Neural crest cell (in vitro differentiated cells): ENCODE measurements at places on chromosomes 2 and 18. TPM values are rescaled to one million over a fixed set of nuclear protein-coding genes. Genes with fewer than 3 reads are reported as not detected.

PCARE gene
- not detected in 2 replicates for total RNA-seq

DNA sequence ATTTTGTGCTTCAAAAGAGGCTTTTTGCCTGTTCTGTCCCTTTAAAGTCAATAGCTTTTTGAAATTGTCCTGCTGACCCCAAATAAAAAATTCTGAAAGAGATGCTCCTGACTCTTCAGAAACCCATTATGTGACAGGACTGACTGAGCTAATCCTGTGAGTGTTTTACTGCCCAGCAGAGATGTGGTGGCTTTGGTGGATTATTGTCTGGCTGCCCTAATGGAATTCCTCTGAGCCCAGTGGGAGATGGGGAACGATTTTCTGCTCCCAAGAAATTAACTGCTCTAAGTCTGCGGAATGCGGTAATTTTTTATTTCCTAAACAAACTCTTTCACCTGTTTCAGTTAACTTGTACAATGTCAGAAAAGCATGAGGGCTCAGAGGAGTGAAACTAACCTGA is 258.2 kb downstream of the IKZF2 start:
- no peak for DNase-seq

DNA sequence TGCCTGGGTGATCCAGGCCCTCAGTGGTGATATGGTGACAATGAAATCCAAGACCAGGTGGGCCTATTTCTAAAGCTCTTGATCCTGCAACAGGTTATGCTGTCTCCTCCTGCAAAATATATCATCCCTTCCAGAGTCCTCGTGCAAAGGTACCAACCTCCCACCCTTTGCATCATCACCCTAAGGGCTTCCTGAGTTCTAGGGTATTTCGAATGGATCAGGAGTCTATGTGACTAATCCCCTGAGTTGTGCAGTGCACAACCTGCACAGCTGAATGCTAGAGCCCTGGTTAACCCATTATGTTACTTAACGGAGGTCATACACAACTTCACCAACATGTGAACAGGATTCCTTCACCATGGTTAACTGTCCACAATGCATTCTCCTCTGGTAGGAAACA is 13.4 kb upstream of the NPAS2 start:
- DNase-seq: no peak

CFLAR gene
- total RNA-seq: 14.4 and 16.7 TPM in 2 replicates

- DNase-seq: no peak
Observed at GRCh38 chr2:120847700-120848321, 112.1 kb downstream of the GLI2 start.

DNA sequence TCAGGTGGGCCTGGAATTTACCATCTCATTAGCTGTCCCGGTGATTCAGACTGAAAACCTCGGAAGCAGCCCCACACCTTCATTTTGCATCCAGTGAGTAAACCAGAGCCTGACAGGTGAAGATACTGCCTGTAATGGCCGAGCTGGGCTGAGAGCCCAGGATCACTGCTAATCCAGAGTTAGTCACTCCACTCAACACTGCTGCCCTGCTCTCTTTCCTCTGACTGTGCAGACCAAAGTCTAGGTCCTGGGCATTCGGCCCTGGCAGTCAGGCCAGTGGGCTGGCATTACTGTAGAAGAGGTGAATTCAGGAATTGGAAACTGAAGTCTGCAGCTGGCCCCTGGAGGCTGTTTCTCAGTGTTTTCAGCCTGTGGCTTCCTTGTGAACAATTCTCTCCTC is 44.3 kb downstream of the TMEM17 start:
- DNase-seq: no peak

CTNNA2 gene
- total RNA-seq: 2.6 and 2.9 TPM in 2 replicates
